HuH-7 (cell line): ENCODE measurements at places on chromosomes 7 and 10.
A peak's percentile ranks its signal among the peaks of the same experiment; 100 is the strongest.

DNA sequence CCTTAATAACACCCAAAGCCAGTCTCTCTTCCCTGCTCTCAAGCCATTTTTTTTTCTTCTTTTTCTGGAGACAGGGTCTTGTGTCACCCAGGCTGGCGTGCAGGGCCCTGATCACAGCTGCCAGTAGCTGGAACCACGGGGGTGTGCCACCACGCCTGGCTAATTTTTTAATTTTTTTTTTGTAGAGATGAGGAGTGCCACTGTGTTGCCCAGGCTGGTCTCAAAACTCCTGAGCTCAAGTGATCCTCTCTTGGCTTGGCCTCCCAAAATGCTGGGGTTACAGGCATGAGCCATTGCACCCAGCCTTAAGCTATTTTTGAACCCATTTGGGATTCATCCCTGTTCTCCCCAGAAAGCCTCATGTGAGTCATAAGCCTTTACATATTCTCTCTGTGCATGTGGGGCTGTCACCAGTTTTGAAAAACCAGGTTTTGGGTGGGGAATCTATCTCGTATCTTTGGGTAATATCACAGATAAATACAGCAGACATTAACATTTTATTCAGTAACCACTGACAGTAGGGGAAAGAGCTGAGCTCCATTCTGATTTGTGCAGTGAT is 15.5 kb downstream of the ZNF487 start:
- DNase-seq: no peak

GRCh38 chr7:139292821-139293220 is 48.3 kb upstream of the FMC1 start:
- no peak for DNase-seq

DNA sequence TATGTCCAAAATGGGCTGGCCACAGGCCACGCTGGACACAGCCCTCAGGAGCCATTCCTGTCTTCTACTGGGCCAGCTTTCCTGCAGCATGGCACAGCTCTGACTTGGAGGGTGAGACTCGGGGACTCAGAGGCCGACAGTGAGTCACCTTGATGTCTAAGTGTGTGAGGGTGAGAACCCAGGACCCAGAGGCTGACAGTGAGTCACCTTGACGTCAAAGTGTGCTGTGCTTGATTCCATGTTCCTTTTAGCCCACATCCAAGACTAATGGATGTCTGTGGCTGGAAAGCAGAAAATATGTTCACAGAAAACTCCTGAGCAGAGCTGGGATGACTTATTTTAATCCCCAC is 6.0 kb upstream of the FAM170B start:
- no peak for DNase-seq

DNA sequence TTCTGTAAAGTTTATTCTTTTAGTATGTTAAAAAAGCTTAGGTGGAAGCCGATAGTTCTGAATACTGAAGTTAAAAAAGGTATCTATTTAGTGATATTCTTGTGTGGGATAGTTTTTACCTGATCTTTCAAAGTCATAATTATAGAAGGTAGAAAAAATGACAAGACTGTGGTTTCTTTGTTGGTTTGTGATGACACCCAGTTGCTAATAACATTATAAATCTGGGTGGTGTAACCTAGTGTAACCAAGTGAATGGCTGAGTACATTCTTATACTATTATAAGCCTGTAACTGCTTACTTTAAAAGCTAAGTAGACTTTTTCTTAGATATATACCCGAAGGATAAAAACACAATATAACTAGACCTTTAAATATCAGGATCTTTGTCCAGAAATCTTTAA is 2.3 kb downstream of the CDK13 start:
- no peak for DNase-seq

- DNase-seq: peak; percentile 76
Observed at GRCh38 chr7:128135515-128136214, 104.4 kb upstream of the LRRC4 start.

GRCh38 chr7:157679607-157680006 is 342.8 kb downstream of the DNAJB6 start:
- no peak for DNase-seq

- DNase-seq: no peak
Observed at GRCh38 chr10:128929131-128929530, 537.9 kb upstream of the MGMT start.

GRCh38 chr10:6025683-6026255 is 36.4 kb downstream of the IL2RA start:
- DNase-seq: no peak

GRCh38 chr10:70699659-70700174 is 27.4 kb downstream of the ADAMTS14 start:
- DNase-seq: no peak

DNA sequence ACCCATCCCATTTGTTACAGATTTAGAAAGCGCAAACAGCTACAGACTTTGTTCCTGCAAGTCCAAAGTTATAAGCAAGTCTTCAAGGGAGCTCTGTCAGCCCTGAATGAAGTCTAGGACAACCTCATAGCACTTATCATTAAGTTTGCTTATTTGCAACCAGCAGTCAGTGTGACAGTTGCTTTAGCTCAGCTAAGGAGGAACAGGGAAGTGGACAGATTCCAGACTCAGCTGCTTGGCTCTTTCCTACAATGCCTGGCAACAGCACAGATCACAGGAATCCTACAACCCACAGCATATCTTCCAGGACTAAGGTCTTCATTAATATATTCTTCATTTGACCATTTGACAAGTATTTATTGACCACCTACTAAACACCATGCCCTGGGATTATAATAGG is 17.4 kb upstream of the KIF5B start:
- no peak for DNase-seq

DNA sequence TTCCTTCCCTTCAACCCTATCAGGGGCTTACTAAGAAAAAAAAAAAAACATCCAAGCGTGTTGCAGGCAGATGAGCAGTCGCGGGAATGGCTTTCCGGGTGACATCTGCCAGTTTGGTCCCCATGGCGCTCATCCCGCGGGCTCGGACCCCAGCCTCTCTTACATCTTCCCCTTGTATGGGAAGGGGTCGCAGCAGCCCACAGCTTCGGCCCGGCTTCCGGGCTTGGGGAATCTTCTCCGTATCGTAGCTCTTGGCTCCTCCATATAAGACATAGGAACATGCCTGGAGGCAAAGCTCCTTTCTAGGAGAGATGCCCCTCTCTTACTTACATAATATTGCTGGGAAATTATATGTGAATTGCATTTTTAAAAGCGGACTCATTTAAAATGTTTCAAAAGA is 99.5 kb downstream of the CUX1 start:
- DNase-seq: no peak

DNA sequence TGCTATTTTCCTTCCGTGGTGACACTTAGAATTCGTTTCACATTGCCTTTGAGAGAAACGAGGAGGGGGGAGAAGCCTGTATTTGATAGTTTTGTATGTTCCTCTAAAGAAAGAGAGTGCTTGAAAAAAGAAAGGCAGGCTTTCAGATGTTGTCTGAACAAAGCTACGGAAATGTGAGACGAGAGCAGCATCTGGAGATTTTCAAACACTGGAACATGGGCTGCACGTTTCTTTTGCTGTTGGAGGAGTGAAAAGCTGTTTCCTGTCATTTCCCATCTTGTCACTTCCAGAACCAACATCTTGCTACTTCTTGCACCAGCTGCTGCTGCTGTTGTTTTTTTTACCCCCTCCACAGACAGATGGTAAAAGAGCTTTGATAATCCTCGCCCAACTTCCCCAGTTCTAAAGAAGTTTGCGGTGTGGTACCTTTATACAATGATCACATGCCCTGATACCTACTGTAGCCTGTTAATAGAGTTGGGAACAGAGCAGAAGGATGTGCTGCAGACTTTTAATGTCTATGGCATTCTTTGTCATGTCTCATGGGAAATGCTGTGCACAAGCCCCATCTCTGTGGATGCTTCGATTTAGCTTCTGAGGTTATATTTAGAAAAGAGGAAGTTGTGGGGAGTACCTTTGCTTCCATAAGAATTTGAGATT is 408.1 kb downstream of the AUTS2 start:
- DNase-seq: no peak

- DNase-seq: no peak
Observed at GRCh38 chr10:22476601-22477321, 131.5 kb downstream of the SPAG6 start.

DNA sequence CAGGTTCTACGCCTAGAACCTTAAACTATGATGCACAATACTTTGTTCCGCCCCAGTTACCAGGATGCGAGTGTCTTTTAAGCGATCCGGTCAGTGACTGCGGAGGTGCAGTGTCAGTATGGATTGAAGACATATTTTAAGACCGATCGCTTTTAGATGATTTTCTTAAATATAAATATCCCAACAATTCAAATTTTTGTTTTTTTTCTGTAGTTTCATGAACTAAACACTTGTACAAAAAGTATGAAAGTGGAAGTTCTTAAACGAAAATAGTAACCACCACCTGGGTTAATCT is 835 bp downstream of the COMMD3 start:
- no peak for DNase-seq

GRCh38 chr7:963236-964078 is 9.0 kb upstream of the ADAP1 start:
- DNase-seq: no peak

GRCh38 chr10:108521827-108522492 is 1357.5 kb upstream of the SORCS1 start:
- no peak for DNase-seq

DNA sequence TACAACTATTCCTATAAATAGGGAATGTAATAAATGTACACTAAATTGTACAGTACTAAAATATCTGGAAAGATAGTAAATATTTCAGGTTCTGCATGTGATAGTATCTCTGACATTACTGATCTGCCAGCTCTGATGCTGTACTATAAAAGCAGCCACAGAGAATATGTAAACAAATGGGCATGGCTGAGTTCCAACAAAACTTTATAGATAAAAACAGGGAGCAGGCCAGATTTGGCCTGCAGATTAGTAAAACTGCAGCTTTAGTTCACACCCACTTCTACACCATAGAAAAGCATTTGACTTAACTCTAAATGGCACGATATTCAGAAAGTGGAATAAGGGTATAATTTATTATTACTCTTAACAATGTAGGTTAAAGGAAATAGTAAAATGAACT is 18.8 kb upstream of the TLL2 start:
- DNase-seq: no peak

GRCh38 chr7:36723951-36724664 is at the start of gene AOAH:
AOAH (minus strand) TSS chr7:36724494; CDS start chr7:36724148, 346 bp downstream.
- no peak for DNase-seq

- no peak for DNase-seq
Observed at GRCh38 chr10:30114881-30115625, 55.7 kb upstream of the JCAD start.

DNA sequence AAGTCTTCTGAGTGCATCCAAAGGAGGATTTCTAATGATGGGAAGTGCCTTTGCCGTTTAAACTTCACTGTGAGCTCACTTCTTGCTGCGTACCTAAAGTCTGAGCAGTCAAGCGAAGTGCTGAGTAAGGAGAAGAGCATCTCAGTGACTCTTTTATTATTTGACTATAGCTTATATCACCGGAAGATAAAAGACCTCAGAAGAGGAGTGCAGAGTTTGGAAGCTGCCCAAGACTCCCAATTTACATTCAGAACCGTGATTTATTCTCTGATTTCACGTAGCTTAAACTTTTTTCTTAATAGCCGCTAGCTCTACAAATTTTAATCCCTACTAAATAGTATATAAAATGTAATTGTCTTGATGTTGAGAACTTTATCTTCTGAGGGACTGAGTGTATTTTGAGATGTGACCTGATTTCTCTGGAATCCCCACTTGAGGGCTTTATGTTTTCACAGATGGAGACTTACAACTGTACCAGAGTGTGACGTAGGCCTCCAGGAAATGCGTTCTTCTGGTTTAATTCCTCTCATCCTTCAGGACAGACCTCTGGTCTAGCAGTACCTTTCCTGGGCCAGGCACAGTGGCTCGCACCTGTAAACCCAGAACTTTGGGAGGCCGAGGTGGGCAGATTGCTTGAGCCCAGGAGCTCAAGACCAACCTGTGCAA is 51.1 kb downstream of the CAMK1D start:
- DNase-seq: no peak

GRCh38 chr7:131927770-131928423 is 371.5 kb upstream of the PODXL start:
- DNase-seq: no peak

GRCh38 chr10:10915215-10915614 is 102.5 kb upstream of the CELF2 start:
- DNase-seq: no peak

- DNase-seq: peak; percentile 21
Observed at GRCh38 chr10:109838592-109839244, 84.6 kb downstream of the XPNPEP1 start.

- DNase-seq: peak; percentile 27
Observed at GRCh38 chr7:120554960-120555571, 282.1 kb downstream of the KCND2 start.

- DNase-seq: no peak
Observed at GRCh38 chr7:106462914-106463482, 178.2 kb upstream of the NAMPT start.

GRCh38 chr10:17527514-17528146 is 73.2 kb upstream of the ST8SIA6 start:
- DNase-seq: no peak

DNA sequence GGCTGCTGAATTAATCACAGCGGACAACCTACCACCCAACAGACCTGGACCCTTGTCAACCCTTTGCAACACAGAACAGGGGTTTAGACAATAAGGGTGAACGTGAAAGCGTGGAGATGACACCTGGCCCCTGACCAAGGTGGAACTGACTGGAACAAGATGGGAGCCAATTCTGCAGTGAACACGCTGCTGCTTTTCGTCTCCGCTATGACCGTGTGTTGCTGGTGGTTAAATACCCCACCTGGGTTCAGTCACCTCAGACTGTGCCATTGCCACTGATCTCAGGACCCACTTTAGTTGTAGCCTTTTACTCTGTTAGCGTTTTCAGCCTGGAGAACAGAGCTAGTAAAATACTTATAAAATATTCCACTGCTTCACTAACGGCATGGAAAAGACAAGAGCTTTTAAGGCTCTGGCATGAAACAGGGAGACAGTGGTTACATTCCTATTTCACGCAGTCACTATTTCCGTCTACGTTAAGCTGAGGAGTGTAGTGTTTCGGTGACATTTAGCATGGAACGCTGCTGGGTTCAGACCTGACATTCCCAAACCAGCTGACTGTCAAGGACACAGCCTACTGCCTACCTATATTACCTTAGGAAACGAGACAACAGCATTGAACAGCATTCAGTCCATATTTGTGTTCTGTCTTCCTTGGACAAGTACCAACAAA is 119.5 kb upstream of the PRSS1 start:
- no peak for DNase-seq

GRCh38 chr10:124867304-124867703 is 65.7 kb downstream of the ABRAXAS2 start:
- DNase-seq: no peak

- DNase-seq: no peak
Observed at GRCh38 chr10:48602401-48603135, 2.3 kb downstream of the ARHGAP22 start.

- no peak for DNase-seq
Observed at GRCh38 chr7:50446542-50446960, 3.6 kb downstream of the FIGNL1 start.

DNA sequence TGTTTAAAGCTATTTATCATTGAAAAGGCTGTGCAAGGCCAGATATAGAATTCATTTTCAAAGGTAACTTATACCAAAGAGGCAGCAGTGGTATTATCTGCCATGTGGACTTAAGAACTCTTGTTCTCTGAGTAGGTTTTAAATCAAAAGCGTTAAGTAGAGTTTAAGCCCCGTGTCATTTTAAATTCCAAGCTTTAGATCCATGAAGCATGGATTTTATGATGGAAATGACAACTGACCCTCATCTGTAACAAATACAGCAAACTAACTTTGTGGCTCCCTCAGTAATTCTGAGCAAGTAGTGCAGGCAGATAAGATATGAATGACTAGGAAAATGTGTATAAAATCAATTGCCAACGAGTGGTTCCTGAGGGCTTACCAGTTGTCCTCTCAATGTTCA is 247.0 kb downstream of the WDR11 start:
- no peak for DNase-seq

- DNase-seq: no peak
Observed at GRCh38 chr7:144474363-144474762, 70.9 kb upstream of the NOBOX start.
